ENCODE measurements at places on chromosomes 4 and X.
A peak's percentile ranks its signal among the peaks of the same experiment; 100 is the strongest.

GRCh38 chr4:147714575-147715401 lies 17.1 kb upstream of the ARHGAP10 start:
- no peak for DNase-seq

DNA sequence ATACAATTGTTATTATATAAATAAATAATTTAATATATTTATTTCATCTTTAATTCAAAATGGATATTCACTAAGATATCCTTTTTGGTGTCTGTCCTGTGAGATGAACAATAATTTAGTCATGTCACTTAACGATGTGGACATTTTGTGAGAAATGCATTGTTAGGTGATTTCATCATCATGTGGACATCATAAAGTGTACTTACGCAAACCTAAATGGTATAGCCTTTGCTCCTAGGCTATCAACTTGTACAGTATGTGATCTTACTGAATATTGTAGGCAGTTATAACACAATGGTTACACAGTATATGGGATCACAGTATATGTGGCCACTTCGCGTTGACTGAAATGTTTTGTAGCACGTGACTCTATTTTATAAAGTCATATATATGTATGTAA lies 20.2 kb upstream of the CHRNA9 start:
- DNase-seq = no peak

DNA sequence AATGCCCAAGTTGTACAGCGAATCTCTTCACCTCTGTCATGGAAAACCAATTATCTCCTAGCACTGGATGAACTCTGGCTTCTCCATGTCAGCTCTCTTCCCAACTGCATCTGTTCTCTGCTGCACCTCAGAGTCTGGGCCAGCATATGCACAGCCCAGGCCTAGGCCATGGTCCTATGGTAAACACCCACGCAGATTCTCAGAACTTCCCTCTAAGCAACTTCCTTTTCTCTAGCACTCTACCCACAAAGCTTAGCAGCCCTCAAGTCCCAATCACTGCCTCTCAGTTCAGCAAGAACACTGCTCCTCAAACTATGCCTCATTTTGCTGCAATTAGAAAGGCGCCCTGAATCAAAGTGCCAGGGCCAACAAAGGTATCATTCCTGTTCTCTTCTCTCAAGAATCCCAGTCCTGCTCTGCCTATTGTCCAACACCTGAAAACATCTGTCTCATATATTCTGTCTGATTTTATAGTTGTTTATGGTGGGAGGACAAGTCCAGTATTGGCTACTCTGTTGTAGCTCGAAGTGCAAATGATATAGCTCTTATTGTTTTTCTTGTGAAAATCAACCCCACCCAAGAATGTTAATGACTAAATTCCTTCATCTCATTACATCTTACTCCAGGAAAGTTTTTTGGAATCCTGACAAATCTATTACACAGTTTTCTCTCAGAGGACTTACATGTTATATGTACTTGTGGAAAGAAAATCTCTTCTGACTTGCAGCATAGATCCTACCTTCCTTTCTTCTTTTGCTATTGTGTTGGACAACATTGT lies 85.4 kb downstream of the DCHS2 start:
- DNase-seq = no peak

DNA sequence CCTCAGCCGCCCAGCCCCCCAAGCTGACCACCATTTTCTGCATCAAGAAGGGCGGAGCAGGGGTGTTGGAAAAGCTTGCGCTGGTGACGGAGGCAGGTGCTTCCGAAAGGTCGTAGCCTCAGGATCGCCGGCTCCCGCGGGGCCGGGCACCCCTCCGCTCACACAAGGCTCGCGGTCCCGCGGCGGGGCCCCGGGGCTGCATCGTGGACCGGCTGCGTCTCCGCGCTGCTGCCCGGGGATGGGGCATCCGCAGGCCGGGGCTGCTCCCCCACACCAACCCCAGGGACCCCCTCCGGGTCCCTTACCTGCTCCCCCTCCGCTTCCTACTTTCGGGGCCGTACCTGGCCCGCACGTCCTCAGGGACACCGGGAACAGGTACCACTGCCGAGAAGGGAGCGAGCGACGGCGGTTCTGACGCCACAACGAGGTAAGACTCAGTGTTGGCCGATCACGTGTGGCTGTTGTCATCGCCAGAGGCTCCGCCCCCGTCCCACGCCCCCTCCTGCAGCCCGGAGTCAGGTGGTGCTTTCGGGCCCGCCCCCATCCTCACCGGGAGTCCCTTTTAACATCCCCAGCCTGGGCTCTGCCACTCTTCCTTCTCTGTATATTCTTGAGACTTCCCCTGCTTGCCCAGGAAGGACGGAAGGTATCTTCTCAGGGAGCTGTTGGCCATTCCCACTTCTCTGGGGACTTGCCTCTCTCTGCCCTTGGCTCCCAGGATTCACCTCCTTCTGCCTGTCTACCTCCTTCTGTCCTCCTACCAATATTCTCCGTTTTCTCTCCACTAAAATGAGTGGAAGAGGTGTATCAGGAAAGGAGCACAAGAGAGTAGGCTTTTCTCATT lies at the start of gene BEX2:
BEX2 (minus strand) TSS at position 436 of the 844 bp plus-strand sequence. CDS start 1,014 bp downstream, outside the sequence.
- peak; percentile 50 for DNase-seq

- peak; percentile 91 for DNase-seq
Observed at GRCh38 chr4:6974138-6974848, 64.7 kb downstream of the TBC1D14 start.

GRCh38 chrX:150607201-150607600 lies 38.8 kb downstream of the MTM1 start:
- no peak for DNase-seq

DNA sequence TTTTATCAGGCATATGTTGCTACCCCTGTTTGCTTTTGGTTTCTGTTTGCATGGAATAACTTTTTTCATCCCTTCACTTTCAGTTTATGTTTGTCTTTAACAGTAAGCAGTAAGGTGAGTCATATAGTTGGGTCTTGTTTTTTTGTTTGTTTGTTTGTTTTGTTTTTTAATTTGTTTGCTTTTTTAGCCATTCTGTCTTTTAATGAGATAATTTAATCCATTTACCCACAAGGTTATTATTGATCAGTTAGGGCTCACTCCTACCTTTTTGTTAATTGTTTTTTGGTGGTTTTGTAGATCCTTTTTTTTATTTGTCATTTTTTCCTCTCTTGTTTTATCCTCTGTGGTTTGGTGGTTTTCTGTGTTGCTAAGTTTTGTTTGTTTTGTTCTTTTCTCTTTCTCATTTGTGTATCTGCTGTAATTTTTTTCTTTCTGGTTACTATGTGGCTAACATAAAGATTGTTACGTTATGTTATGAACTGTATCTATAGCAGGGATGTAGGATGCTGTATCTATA lies 379.5 kb upstream of the MAD2L1 start:
- DNase-seq = no peak

DNA sequence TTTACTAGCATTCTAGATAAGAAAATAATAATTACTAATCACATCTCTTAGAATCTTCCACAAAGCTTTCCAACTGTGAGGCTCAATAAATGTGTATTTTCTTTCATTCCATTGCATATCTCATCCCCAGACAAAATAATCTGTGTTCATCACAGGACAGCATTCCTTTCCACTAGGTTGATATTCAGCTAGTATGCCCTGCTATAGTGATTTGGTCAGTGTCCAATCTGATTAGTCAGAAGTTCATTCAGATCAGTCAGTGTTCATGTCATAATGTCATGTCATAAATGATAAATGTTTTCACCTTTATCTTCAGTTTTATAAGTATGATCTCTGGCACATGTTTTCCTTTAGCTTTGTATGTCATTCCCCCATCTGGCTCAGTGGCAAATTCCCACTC lies 611.4 kb downstream of the KCTD8 start:
- no peak for DNase-seq

DNA sequence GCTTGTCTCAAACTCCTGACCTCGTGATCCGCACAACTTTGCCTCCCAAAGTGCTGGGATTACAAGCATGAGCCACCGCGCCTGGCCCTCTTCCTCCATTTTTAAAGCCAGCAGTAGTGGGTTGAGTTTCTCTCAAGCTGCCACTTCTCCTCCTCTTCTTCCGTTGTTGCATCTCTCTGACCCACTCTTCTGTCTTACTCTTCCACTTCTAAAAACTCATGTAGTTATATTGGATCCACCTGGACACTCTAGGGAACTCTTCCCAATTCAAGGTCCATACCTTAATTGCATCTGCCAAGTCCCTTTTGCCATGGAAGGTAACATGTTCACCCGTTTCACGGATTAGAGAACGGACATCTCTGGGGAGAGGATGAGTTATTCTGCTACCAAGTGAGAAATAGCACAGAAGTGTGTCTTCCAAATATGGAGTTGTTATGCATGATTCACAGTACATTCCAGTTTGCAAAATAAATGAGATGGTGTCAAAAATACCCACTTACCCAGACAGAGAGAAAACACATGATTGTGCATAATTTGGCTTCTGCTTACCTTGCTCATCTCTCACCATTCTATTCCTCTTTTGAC lies 51.8 kb downstream of the GBA3 start:
- DNase-seq = no peak

DNA sequence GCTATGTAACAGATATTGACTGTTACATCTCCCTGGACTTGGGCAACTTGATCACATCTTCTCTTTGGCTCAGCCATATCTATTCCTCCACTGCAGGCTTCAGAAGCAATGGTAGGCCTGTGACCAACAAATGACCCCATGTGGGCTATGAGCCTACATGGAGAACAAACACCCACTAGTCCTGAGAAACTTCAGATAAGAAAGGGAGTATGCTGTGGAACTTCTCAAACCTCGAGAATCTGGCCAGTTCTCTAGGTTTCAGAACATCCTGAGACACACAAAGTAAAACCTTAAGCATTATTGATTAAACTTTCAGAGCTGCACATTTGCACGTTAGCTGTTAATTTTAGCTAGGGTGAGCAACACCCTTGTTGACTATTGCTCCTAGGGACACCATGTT lies 16.3 kb downstream of the RBMX2 start:
- DNase-seq = no peak

- DNase-seq = peak; percentile 65
Observed at GRCh38 chrX:108439426-108439942, at the start of gene COL4A5. Gene COL4A5 (plus strand): TSS chrX:108439838. CDS start chrX:108440126, 288 bp downstream.

DNA sequence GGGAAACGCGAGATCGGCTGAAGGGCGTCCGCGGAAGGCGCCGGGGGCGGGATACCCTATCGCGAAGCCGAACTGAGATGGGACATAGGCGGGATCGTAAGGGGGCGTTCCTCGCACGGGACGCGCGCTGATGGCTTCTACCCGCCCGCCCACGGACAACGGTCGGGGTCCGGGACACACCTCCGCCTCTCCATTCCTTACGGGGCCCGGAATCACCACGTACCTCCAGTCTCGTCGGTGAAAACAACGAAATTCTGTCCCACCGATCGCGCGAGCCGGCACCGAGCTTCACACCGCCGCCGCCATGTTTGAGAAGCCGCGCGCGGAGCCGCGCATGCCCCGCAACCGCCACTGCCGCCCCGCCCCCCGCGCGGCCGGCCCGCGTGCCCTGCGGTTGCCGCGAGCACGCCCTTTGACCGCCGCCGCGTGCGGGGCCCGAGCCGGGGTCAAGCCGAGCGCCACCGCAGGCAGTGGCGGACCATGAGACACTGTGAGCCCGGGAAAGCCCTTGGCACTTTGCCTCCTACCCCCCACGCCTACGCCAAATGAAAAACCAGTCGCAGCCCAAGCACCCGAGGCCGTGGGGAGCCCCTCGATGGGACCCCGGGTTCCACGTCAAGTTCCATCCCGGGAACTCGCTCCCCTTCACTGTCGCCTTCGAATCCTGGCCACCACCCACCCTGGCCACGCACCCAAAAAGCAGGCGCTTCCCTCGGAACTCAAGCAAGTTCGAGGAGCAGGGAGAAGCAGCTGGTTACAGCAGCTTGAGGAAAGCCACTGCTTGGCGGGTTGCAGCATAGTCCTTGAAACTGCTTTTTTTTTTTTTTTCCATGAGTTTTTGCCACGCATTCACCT lies at the start of gene SCML2:
SCML2 (minus strand) TSS at position 320 of the 855 bp plus-strand sequence. CDS start 20,617 bp downstream, outside the sequence.
- peak; percentile 73 for DNase-seq

DNA sequence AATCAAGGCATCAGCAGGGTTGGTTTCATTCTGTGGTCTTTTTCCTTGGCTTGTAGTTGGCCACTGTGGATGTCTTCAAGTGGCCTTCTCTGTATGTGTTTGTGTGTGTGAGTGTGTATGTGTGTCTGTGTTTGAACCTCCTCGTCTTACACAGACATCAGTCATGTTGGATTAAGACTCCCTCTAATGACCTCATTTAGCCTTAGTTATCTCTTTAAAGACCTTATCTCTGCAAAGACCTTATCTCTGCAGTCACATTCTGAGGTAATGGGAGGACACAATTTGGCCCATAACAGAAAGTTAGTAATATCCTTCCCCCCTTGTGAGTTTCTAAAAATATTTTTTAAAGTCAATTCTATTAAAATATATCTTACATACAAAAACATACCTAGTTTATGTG lies 126.7 kb downstream of the EMCN start:
- DNase-seq = no peak

- no peak for DNase-seq
Observed at GRCh38 chr4:156634612-156635011, 337.0 kb downstream of the PDGFC start.

DNA sequence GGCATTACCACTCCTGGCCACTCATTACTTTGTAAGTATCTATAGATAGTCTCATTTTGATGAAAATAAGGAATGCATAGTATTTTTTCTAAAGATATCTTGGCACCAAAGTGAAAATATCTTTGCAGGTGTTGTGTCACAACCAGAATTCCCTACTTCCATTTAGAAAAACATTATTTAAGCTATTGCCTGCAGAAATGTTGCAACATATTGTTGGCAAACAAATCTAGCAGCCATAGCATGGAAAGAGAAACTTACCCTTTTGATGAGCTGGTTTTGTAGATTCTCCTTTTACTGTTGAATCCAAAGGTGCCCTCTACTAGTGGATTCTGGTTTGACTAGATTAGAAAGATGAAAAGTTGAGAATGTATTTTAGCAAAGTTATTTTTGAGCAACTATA lies 138.8 kb downstream of the AREG start:
- no peak for DNase-seq

DNA sequence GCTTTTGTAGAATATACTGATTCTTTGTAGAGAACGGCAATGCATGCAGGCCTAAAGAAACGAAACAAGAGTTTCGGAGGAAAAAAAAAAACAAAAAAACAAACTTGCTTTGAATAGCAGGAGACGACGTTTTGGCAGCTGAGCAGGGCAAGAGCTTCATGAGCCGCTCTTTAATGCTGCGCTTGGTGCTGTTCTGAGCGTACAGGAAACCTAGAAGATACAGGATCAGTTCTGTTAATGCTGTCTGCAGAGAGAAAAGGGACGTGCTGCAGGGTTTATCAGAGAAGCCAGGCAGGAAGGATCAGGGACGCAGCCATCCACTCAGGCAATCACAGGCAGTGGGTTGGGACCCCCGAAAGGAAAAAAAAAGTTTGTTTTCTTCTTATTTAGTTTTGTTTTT lies 182.2 kb downstream of the PACRGL start:
- DNase-seq = no peak

DNA sequence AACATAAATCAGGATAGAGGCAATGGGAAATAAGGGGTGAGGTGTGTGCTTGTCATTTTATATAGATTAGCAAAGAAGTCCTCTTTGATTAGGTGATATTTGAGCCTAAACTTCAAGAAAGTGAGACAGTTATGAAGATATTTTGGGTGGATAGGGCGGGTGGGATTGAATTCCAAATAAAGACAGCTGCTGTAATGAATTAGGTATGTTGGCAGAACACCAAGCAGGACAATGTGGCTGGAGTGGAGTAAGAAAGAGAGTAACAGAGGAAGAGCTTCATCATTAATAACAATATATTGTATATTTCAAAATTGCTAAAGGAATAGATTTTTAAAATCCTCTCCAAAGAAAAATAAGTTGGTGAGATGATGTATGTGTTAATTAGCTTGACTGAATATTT lies 91.0 kb upstream of the CENPE start:
- no peak for DNase-seq

Measured in right forelimb (tissue), 1 donor.